ENCODE measurements at places on chromosomes 4 and X. TPM values are rescaled to one million over a fixed set of nuclear protein-coding genes. Genes with fewer than 3 reads are reported as not detected.

PCDH18 gene
- not detected for total RNA-seq

GYPE gene
- total RNA-seq = not detected

RPL34 gene
- 883 TPM for total RNA-seq

GPC3 gene
- not detected for total RNA-seq

PNMA6F gene
- not detected for total RNA-seq

SSX3 gene
- not detected for total RNA-seq

MOSPD2 gene
- total RNA-seq = 9.6 TPM

XAGE2 gene
- total RNA-seq = not detected

CISD2 gene
- 37.6 TPM for total RNA-seq

PRRG3 gene
- total RNA-seq = not detected

NKX3-2 gene
- total RNA-seq = 0.09 TPM

TMEM154 gene
- total RNA-seq = 0.06 TPM

NLGN3 gene
- 1.3 TPM for total RNA-seq
